ENCODE measurements at places on chromosomes 7 and 10.

DNA sequence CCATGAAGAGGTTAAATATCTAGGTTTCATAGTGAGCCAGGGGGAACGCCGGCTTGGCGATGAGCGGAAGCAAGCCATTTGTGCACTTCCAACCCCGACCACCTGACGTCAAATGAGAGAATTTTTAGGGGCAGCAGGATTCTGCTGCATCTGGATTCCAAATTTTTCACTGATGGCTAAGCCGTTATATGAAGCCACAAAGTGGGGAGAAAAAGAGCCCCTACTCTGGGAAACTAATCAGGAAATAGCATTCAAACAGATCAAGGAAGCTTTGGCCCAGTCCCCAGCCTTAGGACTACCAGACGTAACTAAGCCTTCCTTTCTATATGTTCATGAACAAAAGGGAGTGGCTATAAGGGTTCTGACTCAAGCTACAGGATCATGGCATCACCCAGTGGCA, 12.9 kb upstream of the ADCK2 start:
- peak; percentile 18 for DNase-seq

DNA sequence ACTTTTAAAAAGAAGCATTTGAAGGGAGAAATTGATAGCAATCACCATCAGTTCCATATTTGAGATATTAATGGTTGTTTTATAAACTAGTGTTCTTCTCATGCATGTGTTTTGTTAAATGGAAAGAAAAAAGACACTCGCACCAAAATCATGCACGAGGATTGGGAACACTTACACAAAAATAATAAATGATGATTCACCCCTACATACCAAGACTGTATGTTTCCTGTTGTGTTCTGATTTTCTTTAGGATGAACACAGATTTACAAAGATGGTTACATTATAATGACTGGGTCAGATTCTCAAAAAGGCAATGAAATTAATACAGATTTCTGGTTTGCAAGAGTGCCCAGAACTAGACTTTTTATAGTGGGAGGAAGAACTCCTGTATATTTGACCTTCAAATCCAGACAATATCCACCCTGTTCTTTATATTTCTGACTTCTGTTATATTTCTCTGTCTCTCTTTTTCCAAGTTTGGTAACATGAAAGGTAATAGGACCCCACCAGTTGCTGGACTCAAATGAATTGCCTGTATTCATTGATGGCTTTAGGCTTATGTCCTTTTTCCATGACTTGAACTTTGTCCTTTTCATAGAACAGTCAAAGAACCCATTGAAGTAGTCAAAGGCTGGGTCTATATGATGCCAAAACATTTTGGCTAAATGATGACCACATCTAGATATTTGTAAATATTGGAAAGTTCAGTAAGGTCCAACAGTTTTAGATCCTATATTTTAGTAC, 54.4 kb downstream of the SEMA3A start:
- peak; percentile 22 for DNase-seq

DNA sequence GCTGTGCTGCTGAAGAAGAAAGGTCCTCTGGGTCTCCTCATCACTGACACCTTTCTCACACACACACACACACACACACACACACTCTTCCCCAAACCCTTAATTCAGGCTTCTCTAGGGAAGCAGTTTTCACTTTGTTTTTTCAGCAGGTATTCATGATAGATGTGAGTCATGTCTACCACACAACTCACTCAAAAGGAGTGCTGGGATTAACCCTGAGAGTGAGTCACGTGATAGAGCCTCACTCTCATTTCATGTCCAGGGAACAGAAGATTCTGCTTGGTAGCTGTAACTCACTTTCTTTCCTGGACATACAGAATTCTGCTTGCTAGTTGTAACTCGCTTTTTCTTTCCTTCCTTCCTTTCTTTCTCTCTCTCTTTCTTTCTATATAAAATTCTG, 45.4 kb downstream of the VIM start:
- peak; percentile 72 for DNase-seq

DNA sequence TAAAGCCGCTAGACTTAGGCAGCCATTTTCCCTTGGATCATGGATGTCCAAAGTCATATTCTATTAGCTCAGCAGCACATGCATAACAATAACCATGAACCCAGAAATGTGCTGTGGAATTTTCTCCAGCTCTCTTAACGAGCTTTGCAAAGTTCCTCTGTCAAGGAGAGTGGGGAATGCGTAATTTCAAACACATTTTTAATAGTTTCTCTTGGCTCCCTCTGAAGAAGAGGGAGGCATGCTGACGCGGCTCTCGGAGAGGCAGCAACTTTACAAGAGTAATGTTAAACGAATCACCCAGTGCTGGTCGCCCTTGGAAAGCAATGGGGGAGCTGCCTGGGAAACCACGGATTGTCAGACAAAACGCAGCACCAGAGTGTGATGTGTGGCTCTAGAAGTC, 114.8 kb downstream of the RAB18 start:
- no peak for DNase-seq

- no peak for DNase-seq
Observed at GRCh38 chr10:5649746-5650145, 16.6 kb downstream of the ASB13 start.

GRCh38 chr7:1839701-1840100, 169.6 kb downstream of the ELFN1 start:
- no peak for DNase-seq

DNA sequence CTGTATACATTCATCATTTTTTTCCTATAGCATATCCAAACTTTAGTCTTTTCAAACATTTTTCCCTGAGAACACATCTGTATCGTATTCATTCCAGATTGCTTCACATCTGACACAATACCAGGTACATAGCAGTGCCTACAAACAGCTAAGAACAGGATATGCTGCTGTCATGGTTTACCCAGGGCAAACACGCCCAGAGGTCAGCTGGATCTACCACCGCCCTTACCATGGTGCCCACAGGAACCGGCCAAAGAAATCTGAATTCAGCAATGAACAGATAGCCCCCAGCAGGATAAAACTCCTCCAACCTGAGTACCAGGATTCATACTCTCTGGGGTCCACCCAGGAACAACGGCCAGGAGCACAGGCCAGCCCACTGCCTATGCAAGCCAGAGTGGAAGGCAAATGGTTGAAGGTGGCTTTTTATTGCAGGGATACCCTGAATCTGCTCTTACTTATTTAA, 43.0 kb downstream of the TNS3 start:
- no peak for DNase-seq

GRCh38 chr10:51602326-51602725, 97.1 kb downstream of the CSTF2T start:
- peak; percentile 1 for DNase-seq

DNA sequence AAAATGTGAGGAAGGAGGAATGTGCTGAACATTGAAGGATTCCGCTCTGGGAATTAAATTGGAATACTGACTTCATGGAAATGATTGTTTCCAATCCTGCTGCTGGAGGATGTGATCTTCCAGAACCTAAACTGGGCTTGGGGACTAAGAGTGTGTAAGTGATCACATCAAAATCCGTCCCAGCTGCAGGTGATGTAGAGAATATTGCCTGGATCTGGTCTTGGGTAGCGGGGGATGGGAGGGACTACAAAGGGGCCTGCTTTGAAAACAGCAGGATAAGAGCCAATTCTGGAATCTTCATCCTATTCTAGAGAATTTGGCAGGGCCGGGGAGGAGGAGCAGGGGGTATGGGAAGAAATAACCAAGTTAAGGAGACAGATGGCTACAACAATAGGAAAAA, 552.2 kb upstream of the FZD8 start:
- DNase-seq = no peak
